ENCODE measurements at places on chromosomes 12 and 14.
A peak's percentile ranks its signal among the peaks of the same experiment; 100 is the strongest.

GRCh38 chr12:127941332-127941731 is 325.6 kb upstream of the TMEM132C start:
- no peak for DNase-seq

DNA sequence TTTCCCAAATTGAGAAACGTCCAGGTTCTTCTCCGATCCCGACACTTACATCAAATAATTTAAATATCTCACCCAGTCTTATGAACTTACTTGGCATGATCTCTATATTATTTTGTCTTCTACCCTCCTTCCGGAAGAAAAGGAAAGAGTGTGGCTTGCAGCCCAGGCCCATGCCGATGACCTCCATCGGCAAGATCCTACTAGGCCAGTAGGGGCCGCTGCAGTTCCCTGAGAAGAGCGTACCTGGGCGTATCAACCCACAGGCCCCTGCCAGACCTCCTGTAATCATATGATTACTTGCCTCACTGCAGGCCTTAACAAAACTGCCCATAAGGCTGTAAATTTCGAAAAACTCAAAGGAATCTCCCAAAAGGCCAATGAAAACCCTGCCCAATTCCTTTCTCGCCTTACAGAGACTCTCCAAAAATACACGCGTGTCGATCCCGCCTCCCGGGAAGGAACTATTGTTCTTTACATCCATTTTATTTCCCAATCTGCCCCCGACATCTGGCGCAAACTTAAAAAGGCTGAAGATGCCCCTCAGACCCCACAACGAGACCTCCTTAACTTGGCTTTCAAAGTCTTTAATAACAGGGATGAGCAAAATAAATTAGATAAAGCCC is 69.6 kb downstream of the MOK start:
- DNase-seq = peak; percentile 82

GRCh38 chr12:6956021-6956727 is 5.0 kb downstream of the PTPN6 start:
- peak; percentile 59 for DNase-seq

GRCh38 chr12:6620137-6620884 is 13.1 kb upstream of the CHD4 start:
- peak; percentile 77 for DNase-seq

DNA sequence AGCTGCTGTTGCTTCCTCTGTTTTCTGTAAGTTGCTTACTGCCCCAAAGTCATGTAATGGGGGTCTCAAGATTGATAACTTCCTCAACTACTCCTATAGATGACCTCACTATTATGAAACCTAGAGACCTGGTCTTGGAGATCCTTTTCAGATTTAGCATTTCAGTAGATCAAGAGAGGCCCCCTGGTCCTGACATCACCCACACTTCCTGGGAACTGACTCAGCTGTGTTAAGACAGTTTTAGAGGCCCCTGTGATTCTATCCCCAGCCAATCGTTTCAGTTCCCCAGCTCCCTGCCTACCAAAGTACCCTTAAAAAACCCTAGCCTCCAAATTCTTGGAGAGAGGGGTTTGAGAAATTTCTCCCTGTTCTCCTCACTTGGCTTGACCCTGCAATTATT is 9.2 kb upstream of the ARG2 start:
- DNase-seq = no peak

- no peak for DNase-seq
These were observed 178.4 kb downstream of the BMP4 start for GRCh38 chr14:53778263-53778662.

GRCh38 chr12:44881197-44881596 is 5.1 kb upstream of the NELL2 start:
- no peak for DNase-seq

- peak; percentile 47 for DNase-seq
These were observed 315 bp downstream of the ABCD2 start for GRCh38 chr12:39619316-39619659.

DNA sequence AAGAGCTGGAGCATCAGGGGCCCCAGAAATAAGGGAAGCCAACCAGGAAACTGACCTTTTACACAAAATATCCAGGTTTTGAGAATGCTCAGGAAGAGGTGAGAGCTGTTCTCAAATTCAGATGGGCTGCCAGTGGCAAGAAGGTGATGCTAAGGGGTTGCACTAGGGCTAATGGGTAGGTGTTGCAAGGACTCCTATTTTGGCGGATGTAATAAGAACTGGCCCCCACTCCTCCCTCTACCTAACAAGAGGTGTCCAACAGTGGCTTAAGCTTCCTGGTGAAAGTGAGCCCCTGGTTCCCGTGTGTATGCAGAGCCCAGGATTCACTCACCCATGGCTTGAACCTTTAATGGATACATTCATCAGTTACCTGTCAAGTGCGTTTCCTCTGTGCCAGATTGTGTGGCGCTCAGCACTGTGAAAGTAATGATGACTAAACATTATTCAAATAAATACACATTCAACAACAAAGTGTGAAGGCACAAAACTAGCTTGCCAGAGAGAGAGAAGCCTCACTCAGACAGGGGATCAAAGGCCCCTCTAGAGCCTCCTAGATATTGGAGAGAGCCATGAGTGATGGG is 705 bp upstream of the CHGA start:
- DNase-seq = no peak

DNA sequence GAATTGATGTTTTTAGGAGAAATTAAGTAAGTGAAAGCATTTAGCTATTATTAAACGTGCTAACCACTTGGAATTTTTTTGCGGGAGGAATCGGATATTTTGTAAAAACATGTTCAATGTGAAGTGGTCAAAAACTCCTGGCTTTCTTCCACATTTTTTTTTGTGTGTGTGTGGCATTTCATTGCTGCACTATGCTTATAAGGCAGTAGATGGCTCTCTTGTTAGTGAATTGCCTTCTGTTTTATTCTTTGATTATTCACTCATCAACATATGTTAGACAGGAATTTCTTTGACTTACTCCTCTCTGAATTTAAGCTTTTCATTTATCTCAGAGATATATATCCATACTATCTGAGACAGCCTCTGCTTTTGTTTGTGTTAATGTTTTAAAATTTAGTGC is 71.3 kb downstream of the DERA start:
- no peak for DNase-seq

GRCh38 chr12:6626654-6627283 is 9.0 kb downstream of the LPAR5 start:
- DNase-seq = no peak

DNA sequence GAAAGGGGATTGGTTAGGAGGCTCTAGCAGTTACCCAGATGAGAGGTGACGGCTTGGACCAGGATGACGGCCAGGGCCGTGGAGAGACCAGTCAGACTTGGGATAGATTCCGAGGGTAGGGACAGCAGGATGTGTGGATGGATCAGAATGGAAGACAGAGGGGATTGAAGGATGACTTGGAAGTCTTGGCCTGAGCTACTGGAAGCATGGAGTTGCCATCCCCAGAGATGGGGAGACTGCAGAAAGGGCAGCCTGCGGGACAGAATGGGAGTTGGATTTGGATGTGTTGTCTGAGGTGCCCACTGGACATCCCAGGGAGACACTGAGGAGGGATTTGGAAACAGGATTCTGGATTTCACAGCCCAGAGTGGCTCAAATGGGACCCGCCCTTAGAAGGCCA is 102.3 kb downstream of the CALM1 start:
- DNase-seq = no peak

GRCh38 chr14:23301969-23302289 is 730 bp downstream of the PPP1R3E start:
- no peak for DNase-seq

DNA sequence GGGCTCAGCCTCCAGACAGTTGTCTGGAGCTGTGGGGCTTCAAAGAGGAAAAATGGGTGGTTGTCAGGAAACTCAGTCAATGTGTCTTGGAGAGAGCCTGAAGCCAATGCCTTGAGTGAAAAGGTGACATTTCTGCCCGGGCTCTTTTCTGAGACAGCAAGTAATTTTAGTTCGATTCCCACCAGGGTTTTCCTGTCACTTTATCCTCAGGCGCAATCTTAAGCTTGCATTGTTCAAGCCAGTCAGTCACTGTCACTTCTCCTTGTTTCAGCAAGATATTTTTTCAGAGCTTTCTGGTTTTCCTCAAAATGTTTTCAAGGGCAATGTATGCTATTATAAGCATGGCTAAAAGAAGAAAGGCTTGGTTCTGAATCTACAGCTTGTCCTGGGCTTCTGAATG is 404.7 kb upstream of the SEL1L start:
- no peak for DNase-seq

DNA sequence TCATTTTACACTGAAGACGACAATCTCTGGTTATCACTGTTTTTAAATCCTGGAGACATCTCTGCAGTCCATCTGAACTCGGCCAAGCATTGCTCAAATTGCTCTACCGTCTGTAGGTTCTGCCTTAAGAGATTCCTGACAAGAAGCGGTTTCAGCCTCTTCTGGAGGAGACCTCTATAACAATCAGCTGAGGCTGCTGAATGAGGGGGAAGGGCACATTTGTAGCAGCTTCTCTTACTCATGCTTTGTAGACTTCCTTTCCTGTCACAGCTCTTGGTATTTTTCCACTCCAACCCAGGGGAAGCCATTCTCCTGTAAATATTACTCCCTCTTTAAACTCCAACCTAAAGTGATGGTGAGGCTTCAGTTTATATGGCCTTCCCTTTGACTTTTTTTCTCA is 3.0 kb downstream of the ARG2 start:
- DNase-seq = no peak

DNA sequence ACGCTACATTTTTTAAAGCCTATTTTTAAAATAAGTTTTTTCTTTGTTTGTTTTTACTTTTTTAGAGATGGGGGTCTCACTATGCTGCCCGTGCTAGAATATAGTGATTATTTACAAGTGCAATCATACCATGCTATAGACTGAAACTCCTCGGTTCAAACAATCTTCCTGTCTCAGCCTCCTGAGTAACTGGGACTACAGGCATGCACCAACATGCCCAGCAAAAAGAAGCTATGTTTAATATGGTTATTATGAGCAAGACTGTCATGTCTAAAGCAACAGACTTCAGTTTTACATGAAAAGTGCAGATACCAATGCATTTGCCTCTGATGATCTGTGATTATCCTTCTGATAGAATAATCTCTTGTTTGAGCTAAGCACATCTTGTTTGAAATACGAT is 45.6 kb upstream of the SGPP1 start:
- DNase-seq = no peak

DNA sequence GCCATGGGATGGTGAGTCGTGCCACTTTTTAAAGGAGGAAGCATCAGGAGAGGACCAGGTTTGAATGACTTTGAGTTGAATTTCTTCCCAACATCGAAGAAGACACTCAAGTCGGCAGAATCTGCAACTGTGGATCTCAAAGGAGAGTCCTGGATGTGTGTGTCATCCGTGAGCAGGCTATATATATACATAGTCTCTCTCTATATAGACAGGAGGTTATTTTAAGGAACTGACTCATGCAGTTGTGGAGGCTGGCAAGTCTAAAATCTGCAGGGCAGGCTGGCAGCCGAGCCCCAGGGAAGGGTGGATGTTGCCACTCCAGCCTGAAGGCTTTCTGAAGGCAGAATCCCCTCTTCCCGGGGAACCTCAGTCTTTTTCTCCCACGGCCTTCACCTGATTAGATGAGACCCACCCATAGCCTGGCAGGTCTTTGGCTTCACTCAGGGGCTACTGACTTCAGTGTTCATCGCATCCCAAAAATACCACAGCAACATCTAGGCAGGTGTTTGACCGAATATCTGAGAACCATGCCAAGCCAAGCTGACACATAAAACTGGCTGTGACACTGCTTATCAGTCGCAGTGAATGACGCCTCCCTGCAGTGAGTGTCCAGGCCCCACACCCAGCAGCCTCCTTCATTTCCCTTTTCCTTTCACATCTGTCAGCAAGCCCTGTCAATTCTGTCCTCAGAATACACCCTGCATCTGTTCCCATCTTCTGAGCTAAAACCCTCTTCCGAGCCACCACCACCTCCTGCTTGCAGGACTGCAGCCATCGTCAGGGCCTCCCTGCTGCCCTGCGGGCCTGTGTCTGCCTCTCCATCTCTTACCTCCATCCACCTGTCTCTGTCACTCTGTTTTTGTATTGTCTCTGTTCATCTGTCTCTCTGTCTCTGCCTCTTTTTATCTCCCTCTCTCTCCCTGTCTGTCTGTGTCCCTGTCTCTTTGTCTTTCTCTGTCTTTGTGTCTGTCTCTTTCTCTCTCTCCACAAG is 54.0 kb downstream of the ZNF664 start:
- no peak for DNase-seq

DNA sequence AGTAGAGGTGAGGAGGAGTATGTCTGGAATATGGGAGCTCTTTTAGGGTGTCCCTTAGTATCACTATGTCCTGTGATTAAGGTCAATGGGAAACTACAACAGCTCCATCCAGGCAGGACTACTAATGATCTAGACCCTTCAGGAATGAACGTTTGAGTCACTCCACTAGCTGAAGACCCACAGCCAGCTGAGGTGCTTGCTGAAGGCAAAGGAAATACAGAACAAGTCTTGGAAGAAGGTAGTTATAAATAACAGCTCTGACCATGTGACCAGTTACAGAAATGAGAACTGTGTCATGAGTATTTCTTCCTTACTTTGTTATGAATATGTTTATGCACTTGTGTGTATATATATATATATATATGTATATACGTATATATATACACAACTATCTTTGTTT is 40.5 kb upstream of the USP44 start:
- DNase-seq = no peak

DNA sequence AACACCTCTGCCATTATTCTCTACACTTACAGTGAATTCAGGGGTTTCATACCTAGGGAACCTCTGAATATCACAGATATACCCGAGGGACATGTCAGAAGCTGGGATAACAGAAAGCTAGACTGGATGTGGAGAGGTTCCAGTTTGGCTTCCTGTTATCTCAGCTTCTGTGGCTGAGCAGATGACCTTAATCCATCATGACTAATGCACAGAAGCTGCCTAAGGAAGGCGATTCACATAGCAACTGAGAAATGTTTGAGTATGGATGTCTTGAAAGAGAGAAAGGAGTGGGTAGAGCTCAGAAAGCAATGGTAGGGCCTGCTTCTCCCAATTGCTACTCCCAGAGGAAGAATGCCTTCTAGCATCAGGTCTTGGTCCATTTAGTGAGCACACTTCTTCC is 187.6 kb downstream of the RMST start:
- DNase-seq = no peak

DNA sequence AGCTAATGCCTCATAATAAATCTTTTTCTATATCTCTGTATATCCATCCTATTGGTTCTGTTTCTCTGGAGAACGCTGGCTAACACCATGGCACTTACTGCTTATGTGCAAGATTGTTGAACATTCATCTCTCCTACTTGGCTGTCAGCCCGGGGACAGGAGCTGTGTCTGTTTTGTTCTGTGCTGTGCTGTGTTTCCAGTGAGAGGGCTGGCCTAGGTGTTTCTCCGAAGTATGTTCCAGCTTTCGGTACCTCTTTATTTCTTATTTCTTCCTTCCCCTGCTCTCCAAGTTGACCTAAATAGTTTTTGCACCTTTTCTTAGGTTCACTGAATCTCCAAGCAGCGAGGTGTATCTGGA is 18.8 kb upstream of the NR4A1 start:
- DNase-seq = no peak

DNA sequence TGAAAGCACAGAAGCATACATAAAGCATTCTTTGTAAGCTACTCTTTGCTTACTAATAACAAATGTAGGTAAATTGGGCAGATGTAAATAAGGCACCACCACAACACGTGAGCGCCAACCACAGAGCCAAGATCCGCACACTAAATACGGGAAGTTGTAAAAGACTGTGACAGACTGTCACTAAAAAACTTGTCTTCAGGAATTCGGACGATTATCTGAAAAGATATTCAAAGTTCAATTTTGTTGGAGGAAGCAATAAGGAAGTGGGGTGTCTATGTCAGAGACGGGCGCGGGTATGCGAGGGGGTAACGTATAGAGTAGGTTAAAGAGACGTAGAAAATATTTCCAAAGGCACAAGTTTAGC is 1.5 kb upstream of the HSP90B1 start:
- DNase-seq = peak; percentile 56

Measured in activated T-cell treated with anti-CD3 and anti-CD28 coated beads, Interleukin-2, amount 50 U/mL, for 24 hours (primary cell).